NCI-H146 (cell line): ENCODE measurements at places on chromosomes 12 and 14.

DNA sequence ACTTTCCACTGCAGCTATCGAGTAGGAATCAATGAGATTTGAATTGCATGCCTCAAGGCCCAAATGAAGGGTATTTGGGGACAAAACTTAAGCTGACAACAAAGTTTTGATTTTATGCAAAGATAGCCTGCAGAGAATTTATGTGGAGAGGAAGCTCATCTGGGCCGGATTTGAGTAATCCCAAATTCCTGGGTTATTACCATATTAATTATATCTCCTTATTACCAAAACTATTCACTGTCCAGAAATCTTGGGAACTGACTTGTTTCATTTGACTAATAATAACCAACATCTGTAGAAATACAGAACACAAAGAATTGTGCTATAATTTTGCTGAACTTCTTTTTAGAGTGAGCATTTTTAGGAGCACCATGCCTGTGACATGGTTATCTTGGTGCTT is 70.4 kb downstream of the KITLG start:
- no peak for DNase-seq

GRCh38 chr14:61451491-61451890 is 130.1 kb downstream of the PRKCH start:
- no peak for DNase-seq

DNA sequence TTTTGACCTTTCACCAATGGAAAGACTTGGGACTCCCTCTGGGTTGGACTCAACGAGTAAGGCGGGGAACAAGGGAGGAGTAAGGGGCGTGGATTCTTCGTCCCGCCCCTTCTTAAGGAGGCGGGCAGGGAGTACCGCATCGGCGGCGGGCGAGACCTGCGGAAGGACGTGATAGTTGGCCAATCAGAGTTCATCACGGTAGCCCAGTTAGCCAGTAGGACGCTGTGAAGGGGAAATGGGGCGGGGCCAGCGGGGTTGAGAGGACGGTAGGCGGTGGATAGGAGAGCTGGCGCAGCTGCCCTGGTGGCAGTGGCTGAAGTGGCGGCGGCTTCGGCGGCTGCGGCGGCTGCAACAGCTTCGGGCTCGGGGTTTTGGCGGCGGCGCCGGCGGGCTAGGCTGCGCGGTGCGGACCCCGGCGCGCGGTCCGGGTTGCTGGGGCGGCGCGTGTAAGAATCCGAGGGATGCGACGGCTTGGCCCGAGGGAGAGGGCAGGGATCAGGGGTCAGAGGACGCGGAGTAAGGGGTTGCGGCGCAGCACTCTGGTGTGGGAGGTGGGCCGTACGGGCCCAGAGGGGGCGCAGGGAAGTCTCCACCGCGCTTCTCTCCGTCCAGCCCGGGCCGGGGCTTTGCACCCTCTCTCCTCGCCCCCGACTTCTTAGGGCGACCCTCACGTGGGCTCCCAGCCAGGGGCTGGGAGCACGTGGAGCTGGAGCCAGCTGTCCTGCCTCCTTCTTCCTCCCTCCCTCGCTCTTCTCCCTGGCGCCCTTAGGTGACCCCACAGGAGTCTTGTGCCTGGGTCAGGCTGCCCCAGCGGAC is at the start of gene TPCN1:
Gene TPCN1, plus strand, starts transcription at position 284 of the 816 bp plus-strand sequence. CDS start 5,389 bp downstream, outside the sequence.
- DNase-seq, result peak; percentile 100

GRCh38 chr14:52399921-52400595 is 85.9 kb downstream of the PTGER2 start:
- DNase-seq, result no peak

DNA sequence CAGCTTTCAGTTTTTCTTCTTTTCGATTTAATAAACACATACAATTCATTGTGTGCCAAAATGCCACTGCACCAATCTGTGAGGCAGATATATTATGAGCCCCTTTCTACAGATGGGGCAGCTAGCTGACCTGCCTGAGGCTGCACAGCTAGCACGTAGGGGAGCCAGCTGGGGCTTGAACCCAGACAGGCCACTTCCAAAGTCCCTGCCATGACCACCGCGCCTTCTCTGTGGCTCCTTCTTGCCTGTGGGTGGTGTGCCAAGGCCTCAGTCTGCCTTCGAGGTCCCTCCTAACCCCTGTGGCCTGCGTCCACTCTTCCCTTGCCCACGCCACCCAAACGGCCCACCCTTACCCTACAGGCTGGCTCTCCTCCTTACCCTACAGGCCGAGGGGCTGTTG is 16.2 kb downstream of the FAM222A start:
- no peak for DNase-seq

- DNase-seq, result no peak
Observed at GRCh38 chr14:73463411-73463810, 5.1 kb upstream of the NUMB start.

DNA sequence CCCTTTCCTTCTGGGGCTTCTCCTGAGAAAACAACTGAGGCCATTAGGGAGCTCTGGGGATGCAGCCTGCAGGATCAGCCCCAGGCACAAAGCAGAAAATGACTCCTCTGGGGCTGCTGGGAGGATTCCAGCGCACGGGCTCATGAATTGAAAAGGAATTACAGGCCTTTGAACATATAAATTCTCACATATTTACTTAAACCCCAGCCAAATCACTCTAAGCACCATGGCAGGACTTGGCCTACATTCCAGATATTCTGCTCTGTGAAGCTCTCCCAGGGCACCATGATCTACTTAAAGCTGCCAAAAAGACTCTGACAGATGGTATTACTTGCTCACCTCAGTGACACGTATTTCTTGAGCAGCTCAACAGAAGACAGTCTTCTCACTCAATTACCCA is 87.2 kb downstream of the ZFC3H1 start:
- no peak for DNase-seq

- DNase-seq, result no peak
Observed at GRCh38 chr12:42936991-42937390, 347.4 kb upstream of the PRICKLE1 start.

DNA sequence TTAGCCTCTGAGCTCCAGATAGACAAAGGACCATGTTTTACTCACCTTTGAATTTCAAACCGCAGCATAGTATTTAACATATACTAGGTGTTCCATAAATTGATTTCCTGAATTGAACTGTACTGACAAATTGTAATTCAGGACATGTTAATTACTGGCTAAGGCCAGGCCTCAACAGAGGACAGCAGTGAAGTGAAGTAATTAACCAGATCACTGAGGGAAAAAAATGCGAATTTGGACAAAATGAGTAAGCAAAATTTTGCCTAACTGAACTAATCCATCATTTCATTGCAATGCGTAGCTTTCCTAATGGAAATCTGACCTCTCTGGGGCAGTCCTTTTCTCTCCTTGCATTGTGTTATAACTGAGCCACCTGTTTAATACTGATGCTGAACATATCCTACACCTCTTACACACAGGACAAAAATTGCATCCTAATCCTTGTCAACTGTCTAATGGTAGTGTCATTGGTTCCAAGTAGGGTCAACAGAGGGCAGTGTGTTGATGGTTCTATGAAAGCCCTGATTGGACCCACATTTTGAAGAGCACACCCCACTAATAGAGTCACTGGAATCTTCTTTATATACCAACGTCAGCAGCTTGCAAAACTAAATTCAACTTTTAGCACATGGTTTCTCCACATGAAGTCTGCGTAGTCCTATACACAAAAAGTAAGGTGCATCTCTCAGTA is 148.4 kb downstream of the SLC25A21 start:
- no peak for DNase-seq

DNA sequence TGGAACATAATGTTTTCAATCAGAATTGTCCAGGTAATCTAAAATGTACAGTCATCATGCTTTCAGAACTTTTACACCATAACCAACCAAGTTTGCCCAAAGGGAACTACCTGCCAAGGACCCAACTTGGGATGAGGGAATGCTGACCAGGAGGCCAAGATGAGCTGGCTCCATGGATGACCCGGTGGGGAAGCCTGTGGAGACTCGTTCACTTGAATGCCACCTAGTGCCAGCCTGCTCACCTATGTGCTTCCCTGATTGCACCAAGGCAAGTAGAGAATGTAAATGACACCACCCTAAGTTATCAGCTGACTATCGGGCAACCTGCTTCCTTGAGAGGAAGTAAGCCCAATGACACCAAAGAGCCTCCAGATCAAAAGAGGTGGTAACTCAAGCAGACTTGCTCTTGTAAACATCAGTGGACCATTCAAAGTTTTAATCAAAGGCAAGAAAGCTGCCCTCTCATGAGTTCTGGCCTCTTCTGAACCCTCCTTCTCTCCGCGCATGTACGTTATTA is 137.3 kb downstream of the TTC7B start:
- no peak for DNase-seq

DNA sequence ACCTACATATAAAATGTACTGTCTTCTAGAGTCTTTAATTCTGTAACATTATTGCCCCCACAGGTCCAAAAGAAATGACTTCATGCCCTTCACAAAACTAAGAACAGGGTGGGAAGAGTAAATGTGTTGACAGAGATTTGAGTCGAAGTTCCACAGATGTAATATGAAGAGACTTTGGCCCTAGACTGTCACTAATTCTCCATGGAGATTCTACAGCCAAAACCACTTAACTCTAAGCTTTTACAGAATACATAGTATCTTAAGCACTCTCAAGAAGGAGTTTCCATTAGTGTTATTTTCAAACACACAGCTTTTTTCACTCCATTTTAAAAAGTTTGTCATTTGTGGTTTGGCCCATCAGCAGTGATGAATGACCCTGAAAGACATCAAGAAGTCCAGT is 56.3 kb downstream of the ABCC9 start:
- no peak for DNase-seq

DNA sequence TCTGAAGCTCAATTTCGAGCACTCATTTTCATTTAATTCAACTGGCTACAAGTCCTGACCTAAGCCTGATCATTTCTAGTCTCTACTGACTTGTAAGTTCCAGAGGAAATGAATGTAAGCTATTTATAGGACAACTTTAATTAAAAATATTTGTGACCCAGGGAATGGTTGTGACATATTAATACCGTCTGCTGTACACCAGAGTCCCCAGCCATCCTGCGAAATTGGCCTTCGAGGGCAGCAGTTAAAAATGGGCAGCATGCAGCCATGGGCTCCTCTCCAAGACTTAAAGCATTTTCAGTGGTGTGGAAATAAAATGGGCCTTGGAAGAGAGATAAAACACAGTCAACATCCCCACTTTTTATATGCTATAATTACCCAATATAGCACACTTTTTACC is 30.7 kb upstream of the OVCH1 start:
- no peak for DNase-seq

GRCh38 chr12:45483571-45483970 is 245.9 kb upstream of the ARID2 start:
- DNase-seq, result no peak

GRCh38 chr12:4106621-4107020 is 166.9 kb upstream of the CCND2 start:
- no peak for DNase-seq

GRCh38 chr14:32372154-32372553 is 43.1 kb downstream of the AKAP6 start:
- DNase-seq, result no peak

DNA sequence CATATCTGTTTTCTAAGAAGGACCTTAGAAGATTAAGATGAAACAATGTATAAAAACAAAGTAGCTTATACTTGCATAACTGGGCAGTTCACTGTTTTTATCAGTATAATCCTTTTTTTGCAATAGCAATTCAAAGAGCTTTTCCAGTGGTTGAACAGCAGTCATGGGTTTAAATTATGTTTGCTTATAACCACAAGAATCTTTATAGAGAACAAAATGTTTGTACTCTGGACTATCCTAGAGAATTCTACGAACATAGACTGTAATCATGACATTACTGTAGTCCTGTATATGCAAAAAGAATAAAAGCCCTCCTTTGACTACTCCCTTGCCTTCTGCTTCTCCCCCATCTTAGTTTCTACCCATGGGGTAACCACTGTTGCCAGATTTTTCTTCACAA is 5.7 kb downstream of the FAM177A1 start:
- no peak for DNase-seq

DNA sequence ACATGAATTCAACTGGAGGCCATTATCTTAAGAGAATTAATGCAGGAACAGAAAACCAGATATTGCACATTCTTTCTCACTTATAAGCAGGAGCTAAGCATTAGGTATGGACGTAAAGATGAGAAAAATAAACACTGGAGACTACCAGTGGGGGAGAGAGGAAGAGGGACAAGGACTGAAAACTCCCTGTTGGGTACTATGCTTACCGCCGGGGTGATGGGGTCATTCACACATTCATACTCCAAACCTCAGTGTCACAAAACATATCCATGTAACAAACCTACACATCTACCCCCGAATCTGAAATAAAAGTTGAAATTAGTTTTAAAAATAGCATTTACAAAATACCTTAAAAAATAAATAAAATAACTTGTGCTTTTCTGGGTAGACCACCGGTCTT is 80.8 kb upstream of the RAP1B start:
- no peak for DNase-seq

DNA sequence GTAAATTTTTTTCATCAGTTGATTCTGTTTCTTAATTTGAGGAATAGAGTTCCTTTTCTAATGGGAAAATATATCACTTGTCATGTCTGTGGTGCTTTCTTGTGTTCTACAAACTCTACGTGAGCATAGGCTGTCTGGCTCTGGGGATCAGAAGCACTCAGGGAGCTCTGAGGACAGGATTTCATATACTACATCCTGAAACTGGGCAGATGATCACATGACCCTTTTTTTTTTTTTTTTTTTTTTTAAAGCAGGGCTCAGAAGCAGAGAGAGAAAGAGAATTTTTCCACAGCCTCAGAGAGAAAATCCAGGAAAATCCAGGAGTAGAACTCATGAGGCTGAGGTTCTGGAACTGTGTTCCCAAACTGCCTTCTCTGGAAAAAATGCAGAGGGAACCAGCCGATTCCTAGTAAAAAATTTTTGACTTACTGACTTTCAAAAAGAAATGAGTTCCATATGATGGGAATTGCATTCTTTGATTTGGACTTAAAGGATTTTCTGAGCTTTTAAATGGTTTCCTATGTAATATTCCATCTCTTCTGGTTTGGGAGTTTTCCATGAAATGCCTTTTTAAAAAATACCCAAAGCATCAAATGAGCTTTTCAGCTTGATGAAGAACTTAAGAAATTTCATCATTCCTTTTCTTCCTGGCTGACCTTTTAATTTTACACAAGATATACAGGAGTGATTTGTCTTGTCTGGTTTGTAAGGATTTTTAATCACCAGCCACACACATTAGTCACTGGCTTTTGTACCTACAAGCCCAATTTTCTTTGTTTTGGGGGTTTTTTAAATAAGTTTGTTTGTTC is 183.1 kb upstream of the HIF1A start:
- no peak for DNase-seq

DNA sequence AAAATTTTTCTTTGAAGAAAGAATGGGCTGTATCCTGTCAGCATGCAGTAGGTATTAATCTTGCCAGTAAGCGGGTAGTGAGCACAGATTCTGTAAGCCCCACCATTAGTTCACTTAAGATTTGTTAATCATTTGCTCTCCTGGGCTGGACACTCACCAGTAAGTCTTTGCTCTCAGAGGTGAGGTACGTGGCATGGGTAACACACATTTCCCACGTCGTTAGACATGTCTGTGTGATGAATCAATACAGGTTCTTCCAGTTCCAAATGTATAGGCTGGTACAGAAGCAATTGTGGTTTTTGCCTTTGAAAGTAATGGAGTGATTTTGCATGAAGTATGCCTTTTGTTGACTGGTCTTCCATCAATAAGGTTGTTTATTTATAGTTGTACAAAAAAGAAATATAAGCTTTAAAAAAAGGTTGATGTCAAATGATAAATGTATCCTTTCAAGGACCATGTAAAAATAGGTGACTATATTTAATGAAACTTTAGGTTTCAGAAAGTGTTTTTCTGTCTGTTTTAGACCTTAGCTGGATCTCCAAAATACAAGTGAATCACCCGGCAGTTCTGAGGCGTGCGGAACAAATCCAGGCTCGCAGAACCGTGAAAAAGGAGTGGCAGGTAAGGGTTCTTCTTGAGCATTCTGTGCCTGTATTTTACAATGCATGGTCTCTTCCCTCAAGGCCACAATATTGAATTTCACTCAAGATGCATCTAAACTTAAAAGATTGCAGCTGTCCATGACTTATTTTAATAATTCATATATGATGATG is 45.5 kb downstream of the DERA start:
- no peak for DNase-seq
